Dorsolateral prefrontal cortex (tissue), 122 donors: ENCODE measurements at places on chromosomes 2 and 18. TPM values are rescaled to one million over a fixed set of nuclear protein-coding genes. Genes with fewer than 3 reads are reported as not detected.

Gene TEX44
- not detected for total RNA-seq

- no peak for DNase-seq
These were observed 246.9 kb downstream of the ACKR3 start for GRCh38 chr2:236816197-236817170.

Gene DOK6
- 42.2 TPM for total RNA-seq

Gene DRC1
- total RNA-seq = 1.9 TPM

- DNase-seq = no peak
These were observed 13.2 kb downstream of the RALBP1 start for GRCh38 chr18:9488538-9488937.
